ENCODE measurements at places on chromosomes 2 and 18. TPM values are rescaled to one million over a fixed set of nuclear protein-coding genes. Genes with fewer than 3 reads are reported as not detected.

- peak; percentile 24 for DNase-seq
Measured at GRCh38 chr2:135563793-135564192, 32.5 kb downstream of the R3HDM1 start.

- no peak for DNase-seq
Measured at GRCh38 chr2:179692610-179693009, 168.8 kb downstream of the ZNF385B start.

- DNase-seq: no peak
Measured at GRCh38 chr2:135890835-135891234, 14.6 kb upstream of the MCM6 start.

DNA sequence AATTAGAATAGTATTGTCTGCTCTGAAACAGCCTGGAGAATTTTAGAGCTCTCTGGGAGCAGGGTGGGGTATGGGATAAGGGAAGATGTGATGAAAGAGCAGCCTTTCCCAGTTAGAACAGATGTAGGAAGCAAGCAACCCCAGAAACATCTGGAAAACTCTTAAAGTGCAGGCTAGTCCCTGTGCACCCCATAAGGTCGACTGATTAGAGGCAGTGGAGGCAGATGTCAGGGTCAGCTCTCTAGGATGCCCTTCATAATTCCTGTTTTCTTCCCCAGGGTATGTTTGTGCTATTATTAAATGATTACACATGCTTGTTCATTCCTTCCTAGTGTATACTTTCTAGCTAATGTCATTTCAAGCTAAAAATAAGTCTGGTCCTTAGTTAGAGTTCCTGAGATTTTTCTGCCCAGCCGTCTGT, 41.7 kb downstream of the PTPRM start:
- DNase-seq: no peak

DNA sequence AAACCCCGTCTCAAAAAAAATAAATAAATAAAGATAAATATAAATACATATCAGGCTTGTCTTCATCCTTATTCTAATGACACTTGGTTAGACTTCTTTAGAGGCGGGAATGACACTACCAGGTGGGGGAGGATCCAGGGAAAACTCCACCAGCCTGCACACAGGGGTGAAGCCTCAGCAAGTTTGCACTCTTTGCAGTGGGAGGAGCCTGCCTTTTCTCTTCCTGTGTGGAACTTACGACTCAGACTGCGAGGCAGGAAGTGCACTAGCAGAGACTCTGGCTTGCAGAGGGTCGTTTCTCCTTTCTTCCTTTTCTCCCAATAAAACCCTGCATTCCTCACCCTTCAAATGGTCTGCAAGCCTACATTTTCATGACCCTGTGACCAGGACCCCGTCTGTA, 153.6 kb upstream of the CBLN2 start:
- DNase-seq: no peak

DNA sequence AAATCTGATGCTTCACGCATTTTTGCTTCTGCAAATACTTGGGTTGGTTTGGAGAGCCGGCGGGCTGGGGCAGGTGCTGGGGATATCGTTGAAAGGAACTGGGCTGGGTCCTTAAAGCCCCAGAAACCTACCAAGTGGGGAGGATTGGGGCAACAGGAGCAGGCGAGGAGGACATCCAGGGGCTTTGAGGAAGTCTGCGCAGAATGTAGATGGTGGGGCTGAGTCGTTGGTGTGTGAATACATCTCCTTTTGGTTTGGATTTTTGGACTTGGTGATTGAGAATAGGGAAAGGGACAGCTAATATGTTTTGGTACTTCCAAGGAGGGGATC, 1.1 kb downstream of the DCC start:
- no peak for DNase-seq

DNA sequence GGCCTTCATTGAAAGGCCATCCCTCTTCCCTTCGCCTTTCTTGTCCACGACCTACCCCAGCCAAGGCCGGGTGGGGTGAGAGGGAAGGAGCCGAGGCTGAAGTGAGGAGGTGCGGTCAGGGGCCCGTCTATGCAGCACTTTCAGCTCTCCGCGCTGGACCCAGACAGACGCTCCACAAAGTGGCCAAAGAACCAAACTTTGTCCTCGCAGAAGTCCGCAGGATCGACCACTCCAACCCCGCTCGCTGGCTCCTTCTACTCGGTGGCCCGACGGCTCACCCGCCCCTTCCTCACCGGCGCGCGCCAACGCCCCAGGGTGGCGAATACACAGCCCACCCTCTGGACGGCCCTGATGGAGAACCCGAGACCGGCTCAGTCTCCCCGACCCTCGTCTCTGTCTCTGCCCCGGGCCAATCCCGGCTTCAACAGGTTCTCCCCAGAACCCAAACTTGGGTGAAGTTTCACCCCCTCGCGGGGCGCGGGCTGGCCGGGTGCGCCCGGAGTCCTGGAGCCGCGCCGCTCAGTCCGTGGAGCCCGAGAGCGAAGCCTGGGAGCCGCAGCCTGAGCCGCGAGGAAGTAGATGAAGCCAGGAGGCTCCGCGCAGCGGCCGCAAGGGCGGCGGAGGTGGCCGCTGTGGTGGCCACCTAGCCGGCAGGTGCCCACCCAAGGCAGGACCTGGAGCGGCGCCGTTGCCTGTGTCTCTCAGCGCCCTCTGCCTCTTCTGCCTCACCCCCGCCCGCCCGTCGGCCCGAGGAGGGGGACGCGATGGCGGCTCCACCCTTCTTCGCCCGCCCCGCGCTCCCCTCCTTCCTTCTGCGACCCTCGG, 26.7 kb upstream of the ALPP start:
- DNase-seq: no peak

The CCL20 gene
- total RNA-seq: 1.0 TPM

Data from dermis blood vessel endothelial cell (primary cell).